ENCODE measurements at places on chromosomes 3 and 15.

- no peak for DNase-seq
These were observed 44.2 kb upstream of the WNT5A start for GRCh38 chr3:55531321-55531720.

GRCh38 chr3:156617145-156617544 is 57.2 kb upstream of the TIPARP start:
- DNase-seq = no peak

DNA sequence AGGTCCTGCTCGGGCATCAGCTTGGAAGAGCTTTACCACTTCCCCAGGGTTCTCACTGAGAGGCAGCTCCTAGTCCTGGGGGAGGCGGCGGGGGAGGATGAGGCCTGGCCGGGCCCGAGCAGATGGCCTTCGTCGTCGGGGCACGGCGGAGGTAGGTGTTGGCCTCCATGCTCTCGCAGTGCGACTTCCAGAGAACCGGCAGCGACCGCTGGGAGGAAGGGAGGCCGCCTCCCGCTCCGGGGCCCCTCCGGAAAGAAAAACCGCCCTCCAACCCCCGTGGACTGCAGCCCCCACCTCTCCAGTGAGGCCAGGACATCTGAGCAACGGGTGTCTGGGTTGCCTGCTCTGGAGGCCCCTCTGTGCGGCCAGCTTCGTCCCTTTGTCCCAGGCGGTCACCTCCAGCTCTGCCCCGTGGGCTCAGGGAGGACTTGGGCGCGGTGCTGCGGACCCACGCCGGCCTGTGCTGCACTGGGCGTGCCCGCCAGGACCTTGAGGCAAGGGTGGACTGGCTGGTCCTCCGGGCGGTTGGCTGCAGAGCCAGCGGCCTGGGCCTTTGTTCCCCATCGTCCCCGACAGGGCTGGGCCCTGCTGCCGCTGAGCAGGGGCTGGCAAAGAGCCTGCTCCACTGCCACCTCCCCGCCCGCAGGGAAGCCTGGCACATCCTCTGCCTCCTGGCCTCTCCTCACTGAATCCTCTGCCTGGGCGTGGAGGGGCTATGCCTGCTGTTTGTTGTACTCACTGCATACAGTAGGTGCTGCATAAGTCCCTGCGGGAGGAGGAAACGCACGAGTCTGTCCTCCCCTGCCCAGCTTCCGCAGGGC is 13.6 kb upstream of the GP9 start:
- DNase-seq = no peak

DNA sequence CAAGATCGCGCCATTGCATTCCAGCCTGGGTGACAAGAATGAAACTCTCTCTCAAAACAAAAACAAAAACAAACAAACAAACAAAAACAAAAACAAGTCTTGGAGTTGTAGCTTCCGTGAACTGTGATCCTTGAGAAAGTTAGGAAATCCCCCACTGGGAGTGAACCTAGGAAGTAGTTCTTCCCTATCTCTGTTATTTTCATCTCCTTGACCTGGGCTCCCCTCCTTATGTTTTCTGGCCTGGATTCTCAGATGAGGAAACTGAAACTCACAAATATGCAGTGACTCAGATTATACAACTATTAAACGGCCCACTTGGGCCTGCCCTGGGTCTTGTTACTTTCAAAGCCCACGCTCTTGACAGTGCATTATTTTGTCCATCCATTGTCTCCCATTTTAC is 29.7 kb downstream of the SAXO2 start:
- DNase-seq = no peak

GRCh38 chr3:157543501-157544035 is 40.4 kb upstream of the VEPH1 start:
- no peak for DNase-seq

GRCh38 chr3:94307588-94307987 is 244.7 kb downstream of the NSUN3 start:
- no peak for DNase-seq

DNA sequence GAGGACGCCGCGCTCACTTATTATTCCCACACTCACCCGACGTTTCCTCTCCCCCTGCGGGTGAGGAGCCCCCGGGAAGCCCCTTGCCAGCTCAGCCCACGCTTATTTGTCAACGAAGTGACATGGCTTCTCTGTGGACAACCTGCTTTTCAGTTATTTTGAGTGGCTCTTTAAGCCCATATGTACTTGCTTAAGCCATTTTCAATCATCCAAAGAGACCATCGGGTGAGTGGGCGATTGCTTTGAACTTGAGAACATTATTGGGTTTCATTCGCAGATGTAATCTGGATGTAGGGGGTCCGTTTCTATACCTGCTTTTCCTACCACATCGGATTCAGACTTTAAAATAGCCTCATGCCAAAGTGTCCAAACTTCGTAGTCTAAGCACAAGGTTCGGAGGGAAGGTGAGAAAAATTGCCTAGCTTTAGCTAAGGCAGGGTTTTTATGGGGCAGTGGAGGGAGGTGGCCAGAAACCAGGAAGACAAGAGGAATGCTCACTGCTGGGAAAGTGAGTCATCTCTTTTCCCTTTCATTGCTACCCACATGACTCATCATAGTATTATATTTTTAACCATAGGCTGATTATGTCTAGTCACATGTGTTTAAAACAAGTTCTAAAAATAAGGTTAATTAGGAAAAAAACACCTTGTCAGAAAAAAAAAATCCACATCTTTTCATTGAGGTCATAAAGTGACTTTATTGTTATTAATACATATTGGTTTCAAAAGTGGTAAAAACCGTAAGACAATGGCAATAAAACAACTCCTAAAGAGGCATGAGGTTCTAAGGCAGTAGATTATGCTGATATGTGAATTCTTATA is 773.1 kb upstream of the NR2F2 start:
- no peak for DNase-seq

- no peak for DNase-seq
These were observed 237.5 kb downstream of the P3H2 start for GRCh38 chr3:189883113-189883753.

- no peak for DNase-seq
These were observed 355.2 kb downstream of the FOXP1 start for GRCh38 chr3:71228156-71228866.

DNA sequence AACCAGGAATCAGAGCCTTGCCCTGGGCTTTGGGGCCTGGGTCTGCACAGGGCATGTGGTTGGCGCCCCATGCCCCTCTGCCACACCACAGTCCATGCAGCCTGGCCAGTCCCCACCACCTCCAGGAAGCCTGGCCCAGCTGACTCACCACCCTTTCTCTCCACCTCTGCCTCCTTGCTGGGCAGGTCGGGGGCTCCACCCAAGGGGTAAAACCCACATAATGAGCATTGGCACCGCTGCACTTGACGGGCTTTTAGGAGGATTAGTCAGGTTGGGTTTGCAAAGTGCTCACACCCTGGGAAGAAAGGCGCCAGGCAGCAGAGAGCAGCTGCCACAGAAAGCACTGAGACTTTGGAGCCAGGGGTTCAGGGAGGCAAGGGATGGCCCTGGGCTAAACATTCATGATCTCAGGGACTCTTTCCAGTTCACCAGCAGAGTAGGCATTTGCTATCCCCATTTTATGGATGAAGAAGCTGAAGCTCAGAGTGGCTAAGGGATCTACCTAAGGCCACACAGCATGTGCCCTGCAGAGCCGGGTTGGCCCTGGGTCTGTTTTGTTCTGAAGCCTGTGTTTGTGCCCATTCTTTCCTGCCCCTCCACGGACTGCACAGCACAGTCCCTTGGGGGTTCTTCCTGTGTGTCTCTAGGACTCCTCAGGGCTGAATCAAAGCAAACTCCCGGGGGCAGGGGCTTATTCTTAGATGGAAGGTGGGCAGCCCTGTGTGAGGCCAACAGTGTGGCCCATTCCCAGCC is 113.4 kb downstream of the ETFA start:
- no peak for DNase-seq

DNA sequence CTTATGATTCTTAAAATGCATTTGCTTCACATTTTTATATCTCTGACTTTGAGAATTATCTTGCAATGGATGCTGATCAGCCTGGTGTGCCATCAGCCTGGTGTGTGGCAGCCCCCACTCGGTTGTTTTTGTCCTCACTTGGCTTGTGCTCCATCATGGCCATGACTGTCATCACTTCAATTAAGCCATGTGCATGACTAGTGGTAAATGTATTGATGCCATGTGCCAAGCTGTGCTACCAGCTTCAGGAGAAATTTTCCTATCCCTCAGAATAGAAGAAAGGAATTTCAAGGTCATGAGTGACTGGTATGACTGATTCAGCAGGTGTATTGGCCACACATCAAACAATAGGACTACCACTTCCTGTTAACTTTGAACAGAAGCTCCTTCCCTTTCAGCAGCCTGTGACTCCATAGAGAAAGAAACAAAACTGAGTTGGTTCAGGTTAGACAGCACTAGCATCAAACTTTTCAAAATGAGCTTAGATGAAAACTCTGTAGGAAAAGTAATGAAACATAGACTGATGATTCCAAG is 251.7 kb downstream of the GRM7 start:
- no peak for DNase-seq

- DNase-seq = peak; percentile 54
These were observed 12.9 kb downstream of the B3GNT5 start for GRCh38 chr3:183265834-183266417.

- DNase-seq = no peak
These were observed 5.0 kb upstream of the LRRFIP2 start for GRCh38 chr3:37179144-37179967.

- no peak for DNase-seq
These were observed 7.3 kb downstream of the MYO5C start for GRCh38 chr15:52288051-52288942.

DNA sequence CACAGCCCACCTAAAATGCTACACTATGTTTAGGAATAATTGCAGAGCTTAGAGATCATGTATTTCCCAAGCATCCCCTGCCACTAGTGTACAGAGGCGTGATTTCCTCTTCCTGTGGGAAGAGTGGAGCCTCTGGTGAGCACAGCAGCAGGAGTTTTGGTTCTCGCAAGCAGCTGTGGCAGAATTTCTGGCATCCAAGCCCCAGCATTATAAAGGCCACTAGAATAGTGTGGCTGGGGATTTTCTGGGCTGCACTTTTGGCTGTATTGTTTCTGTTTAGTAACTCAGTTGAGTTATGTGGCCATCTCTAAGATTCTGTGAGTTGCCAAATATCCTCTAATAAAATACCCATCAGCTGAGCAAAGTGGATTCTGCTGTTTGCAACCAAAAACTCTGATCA is 64.7 kb downstream of the GPR176 start:
- no peak for DNase-seq

DNA sequence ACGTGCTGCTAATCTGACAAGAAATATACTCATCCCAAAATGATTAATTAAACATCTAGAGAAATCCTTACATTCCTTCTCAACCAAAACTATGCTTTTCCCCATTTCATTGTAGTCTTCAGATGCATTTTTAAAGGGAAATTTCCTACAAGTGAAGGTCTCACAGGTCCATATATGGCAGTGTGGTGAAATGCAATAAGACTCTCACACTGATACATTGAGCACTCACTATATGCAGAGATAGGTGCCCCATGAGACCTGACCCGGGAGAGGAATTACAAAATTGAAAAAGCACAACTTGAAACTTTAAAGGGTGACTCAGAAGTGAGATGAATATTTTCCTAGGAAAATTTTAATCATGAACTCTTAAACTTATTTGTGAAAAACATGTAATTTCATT is 629.2 kb upstream of the NAALADL2 start:
- no peak for DNase-seq

GRCh38 chr15:79965846-79966630 is 5.0 kb downstream of the BCL2A1 start:
- DNase-seq = no peak

DNA sequence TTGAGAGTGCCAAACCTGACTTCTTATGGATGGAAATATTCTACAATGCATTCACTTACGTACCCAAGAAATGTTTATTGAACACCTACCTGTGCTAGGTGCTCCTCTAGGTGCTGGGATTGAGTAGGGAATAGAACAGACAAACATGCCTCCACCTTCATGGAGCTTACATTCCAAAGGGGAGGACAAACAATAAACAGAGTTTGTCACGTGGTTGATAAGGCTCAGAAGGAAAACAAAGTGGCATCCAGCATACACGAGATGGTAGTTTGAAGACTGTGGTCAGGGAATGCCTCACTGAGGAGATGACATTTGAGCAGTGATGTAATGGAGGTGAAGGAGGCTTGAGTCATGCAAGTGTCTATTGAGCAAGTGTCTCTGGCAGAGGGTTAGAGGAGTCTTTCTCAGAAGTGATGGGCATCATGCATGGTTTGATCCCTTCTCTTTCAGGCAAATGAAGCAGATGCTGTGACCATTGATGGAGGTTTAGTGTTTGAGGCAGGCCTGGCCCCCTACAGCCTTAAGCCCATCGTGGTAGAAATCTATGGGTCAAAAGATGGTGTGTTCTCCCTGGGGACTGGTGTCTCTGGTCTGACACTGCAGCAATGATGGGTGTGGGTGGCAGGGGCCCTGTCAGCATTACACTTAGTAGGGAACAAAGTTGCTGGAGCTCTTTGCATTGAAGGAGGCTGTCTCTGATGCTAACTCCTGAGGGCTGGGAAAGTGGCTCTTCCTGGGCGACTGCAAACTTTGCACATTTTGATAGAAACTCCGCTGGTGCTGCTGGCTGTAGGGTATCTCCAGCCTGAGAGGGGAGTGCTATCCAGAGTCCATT is 29.7 kb upstream of the TOPBP1 start:
- no peak for DNase-seq

DNA sequence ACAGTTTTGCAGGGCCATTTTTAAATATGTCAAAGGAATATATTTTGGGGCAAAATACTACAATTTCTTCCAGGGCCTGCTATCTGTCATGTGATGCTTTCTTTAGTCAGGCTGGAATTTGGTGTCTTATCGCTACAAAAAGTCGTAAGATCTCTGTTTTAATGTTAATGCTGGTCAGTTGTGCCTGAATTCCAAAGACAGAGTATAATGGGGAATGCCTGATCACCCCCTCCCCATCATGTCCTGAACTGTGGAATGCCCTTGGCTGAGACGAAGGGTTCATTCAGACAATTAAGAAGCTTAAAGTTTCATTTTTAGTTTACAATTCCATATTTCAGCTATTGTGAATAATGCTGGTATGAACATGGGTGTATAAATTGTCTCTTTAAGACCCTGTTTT is 203.0 kb downstream of the TBC1D5 start:
- DNase-seq = no peak

DNA sequence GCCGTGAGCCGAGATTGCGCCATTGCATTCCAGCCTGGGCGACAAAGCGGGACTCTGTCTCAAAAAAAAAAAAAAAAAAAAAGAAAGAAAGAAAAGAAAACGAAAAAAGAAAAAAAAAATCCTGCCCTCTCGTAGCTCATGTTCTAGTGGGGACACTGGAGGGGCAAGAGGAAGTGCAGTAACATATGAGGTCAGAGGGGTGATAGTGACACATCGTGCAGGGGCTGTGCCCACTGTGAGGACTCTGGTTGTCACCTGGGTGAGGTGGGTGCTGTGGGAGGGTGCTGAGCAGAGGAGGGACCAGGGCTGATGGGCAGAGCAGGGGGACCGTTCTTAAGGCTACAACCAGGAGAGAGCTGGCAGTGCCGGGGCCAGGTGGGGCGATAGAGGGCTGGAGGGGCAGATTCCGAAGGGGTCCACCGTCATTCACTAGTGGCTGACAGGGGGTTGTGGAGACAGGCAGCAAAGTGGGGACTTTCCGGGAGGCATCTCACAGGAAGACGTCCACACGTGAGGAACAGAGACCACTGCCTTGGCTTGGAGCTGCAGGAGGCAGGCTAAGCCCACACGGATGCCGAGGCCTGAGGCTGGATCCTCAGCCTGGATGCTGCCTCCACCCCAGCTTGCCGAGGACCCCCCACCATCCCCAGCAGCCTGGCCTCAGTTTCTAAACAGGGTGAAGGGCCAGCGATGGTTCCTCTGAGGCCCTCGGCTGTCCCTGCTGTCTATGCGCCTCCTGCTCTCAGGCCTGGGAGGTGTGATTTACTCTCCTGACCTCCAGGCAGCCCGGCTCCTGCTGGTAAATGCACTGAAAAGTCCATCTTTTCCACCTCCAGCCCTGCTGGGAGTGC is 154.3 kb upstream of the IQSEC1 start:
- DNase-seq = no peak

All from T-helper 1 cell (primary cell).